Activated T-cell treated with anti-CD3 and anti-CD28 coated beads, Interleukin-2, amount 50 U/mL, for 4 hours (primary cell): ENCODE measurements at places on chromosomes 5 and 9.

DNA sequence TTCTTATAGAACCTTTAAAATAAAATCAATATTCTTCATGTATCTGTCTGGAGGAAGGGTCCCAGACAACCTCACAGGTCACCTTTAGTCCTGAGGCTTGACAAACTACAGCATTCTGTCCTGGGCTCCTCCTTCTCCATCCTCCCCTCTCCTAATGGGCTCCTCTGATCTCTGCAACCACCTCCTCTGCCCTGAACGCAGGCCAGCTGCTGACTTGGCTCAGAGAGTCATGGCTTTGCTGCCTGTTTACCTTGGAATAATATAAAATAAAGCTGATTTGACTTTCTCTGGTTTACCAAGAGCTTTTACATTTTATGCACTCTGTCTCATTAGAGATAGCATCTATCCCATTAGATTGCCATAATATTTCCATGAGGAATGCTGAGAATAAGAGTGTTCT lies 159.4 kb downstream of the SEMA6A start:
- DNase-seq, result no peak

DNA sequence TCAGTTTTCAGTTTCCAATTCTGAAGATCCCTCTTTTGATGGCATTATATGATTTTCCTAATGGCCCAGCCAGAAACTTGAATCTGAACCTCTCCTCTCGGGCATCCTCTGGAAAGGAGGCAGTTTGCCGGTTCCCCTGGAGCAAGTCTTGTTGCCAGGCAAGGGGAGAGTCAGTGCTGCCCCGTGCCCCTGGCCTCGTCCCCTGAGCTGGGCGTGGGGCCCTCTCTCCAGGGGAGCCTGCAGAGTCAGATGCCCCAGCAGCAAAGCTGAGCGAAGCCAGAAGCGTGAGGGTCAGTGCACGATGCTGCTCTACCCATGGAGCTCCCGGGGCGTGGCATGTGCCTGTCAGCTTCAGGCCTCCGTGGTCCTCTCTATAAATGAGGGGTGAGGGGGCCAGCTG lies 14.0 kb downstream of the OLFM1 start:
- no peak for DNase-seq

- no peak for DNase-seq
Measured at GRCh38 chr9:16246785-16247184, 623.7 kb downstream of the BNC2 start.

DNA sequence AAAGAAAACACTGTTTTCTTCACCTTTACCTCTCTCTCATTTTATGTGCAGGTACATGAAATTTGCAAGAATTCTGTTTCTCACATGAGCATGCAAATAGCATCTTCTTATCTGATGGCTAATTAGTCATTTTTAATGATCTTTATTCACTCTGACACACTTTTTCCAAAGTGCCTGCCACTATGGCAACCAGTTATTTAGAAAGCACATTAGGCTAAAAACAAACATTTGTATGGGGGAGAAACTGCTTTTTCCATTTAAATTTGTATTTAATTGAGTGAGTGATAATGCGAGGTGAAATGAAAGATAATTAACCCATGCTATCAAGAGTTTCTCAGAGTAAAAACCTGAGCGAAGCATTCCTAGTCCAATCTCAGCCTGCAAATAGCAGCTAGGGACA lies 365.0 kb downstream of the MAT2B start:
- no peak for DNase-seq

DNA sequence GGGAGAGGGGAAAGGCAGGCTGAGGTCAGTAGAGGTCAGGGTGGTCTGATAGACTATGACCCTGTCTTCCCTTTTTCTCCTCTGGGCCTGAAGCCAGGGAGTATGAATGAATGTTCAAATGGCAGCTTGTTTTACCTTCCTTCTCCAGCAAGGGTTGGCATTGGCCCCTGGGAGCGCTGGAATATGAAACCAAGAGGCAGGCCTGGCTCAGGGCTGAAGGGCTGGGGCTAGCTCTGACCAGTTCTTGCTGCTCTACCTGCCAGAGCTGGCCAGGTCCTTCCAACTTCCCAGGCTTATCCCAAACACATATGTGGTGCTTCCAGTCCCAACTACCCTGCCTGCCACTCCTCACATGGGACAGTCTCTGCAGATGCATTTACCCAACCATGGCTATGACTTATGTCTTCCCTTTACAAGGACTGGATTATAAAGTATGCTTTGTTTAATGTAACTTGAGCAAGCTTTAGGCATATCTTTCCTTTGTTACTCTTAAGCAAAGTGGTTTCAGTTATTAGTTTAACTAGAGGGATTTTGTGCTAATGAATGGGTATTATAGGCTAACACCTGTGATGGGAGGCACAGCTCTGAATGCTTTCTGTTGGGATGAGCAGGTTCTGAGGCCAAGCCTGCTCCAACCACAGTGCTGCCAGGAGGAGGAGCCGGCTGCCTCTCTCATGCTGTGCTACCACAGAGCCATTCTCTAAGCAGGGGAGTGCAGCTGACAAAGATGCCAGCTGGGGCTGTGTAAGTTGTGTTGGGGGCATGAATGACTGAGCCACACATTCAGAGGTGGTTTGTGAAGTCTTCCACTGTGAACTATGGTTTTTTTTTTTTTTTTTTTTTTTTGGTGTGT lies 6.1 kb downstream of the CCNI2 start:
- DNase-seq, result no peak

- no peak for DNase-seq
Measured at GRCh38 chr5:156920861-156921431, 42.1 kb downstream of the TIMD4 start.

GRCh38 chr5:67170767-67171166 lies 25.8 kb downstream of the CD180 start:
- DNase-seq, result no peak

GRCh38 chr5:168513861-168514428 lies 15.2 kb upstream of the FBLL1 start:
- DNase-seq, result no peak

DNA sequence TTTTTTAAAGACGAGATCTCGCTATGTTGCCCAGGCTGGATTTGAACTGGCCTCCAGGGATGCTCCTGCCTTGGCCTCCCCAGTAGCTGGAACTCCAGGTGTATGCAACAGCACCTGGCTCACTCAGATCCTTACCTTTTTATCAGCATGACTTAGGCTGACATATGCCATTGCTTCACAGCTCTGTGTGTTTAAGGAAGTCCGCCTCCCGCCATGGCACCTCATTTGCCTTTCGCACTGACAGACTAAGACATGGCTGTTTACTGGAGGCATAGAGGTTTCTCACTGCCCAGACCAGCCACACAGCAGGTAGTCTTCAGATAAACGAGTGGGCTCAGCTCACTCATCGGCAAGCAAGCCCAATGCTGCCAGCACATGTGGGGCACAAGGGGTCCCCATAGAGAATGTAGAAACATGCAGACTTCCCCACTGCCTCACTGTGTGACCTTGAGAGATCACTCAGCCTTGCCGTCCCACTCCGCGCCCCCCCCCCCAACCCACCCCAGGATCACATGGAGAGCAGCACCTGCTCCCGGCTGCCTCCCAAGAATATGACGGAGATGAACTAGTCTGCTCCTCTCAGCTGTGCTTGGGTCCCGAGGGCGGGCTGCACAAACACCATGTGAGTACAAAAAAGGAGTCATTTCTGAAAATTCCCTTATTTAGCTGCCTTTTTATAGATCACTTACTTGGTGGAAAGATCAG lies 62.8 kb downstream of the DCP2 start:
- no peak for DNase-seq

DNA sequence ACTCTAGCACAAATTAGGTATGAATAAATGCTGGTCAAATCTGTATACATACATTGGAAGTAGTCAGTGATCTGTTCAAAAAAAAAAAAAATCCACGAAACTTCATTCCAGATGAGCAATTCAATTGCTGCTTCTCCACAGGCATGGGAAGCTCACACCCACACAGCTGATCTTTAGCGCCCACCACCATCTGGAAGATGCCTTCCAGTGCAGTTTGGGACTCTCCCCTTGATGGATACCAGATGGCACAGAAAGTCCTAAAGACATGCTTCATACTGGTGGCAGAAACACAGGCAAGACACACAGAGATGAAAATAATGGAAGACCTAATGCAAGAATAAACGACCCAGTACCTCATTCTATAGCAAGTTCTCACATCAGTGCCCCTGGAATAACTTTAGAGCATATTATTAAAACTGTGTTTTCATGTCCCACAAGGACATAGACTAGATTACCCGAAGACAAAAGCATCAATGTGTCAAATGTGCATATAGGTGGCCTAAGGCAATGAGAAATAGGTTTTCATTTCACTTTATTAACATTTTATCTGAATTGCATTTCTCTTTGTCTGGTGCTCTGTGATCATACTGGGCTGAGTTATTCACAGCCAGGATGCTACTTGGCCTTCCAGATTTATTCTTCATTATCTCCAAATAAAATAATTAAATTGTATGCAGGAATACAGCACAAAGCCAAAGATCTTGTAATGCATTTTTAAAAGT lies 135.4 kb upstream of the TAS2R1 start:
- no peak for DNase-seq

GRCh38 chr5:89397096-89397495 lies 514.1 kb upstream of the MEF2C start:
- DNase-seq, result no peak

DNA sequence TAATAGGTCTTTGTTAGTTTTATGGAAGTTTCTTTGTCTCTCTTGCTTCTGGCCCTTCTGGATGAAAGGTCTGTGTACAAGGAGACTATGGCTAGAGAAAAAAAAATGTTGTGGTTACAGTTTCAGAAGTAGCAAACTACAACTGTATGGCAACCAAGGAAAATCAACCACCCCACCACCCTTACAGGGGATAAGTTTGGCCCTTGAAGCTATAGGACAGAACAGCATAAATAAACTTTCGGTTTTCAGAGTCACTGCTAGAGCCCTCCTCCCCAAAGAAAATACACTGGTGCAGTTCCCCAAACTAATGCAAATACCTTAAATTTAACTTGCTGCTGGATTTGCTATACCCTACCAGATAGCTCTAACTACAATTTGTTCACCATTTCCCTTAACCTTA lies 1216.7 kb downstream of the EFNA5 start:
- DNase-seq, result no peak

GRCh38 chr5:79756076-79756475 lies 66.4 kb downstream of the CMYA5 start:
- no peak for DNase-seq

DNA sequence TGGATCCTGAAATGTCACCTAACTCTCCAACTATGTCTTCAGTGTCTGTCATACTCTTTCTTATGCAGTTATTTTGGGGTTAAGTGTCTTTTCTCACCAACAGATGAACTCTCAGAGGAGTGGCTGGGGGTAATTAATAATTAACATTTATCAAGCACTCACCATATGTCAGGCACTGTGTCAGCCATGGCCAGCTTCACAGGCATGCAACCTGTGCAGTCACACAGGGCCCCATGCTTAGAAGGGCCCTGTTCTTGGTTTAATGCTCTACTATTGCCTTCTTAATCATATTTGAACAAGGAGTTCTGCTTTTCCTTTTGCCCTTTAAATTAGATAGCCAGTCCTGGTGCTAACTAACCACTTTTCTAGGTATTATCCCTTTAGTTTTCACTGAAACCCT lies 3.4 kb upstream of the GRPEL2 start:
- no peak for DNase-seq

GRCh38 chr9:25241421-25241820 lies 436.8 kb downstream of the TUSC1 start:
- DNase-seq, result no peak

DNA sequence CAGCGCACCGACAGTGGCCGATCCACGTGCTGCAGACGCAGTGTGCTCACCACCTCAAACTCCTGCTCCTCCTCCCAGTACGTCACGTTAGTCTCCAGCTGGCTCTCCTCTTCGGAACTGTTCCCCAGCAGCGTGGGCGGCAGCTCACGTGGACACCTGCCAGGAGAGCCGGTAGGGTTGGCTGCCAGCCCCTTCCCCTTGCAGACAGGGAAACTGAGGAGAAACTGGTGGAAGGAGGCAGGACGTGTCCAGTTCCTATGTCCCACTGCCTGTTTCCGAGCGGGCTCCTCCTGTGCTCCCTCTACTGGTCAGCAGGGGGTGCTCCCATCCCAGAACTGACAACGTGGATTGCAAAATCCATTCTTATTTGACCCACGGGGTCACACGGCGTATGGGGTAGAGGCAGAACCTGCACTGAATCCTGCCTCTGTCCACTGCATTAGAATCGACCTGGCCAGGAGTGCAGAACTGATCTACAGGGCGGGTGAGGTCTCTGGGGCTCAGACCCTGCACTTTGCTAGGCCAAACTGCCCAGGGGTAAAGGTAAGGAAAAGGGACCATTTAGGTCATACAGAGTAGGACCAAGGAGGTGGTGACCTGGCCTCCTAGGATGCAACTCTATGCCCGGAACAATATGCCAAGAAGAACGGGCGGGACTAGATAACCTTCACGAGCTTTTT lies 25.7 kb downstream of the PDGFRB start:
- DNase-seq, result peak; percentile 12

- no peak for DNase-seq
Measured at GRCh38 chr9:111069183-111069582, 30.9 kb upstream of the LPAR1 start.

DNA sequence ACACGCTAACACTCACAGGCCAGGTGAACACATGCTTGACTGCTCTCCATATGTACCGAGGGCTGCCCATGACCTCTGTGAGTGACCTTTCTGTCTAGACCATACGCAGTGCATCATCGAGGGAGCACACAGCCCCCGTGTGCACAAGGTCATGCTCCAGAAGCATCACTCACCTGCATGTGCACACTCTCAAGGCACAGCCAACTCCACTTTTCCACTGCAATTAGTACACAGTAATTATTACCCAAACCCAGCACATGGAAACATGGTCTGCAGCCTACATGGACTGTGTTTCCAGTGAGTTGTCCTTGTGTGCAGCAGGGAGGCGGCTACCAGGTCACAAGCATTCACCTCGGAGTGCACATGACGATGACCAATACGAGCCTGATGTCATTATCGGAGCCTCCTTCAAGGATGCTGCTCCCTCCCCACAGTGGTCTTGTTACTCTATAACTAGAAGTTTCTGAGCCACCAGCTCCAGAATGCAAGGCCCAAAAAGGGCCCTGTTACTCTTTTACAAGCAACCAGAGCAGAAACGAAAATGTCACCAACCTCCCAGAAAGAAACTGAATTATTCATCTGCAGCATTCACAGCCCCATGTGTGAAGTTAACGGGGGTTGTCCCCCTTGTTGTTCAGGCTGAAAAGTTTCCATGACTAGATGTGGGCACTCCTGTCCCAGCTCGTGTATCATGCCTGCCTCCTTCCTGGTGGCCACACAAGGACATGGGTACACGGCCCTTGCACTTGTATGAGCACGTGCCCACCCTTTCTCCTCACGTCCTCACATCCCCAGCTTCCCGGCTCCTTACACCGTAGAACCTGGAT lies 31.2 kb downstream of the SEMA4D start:
- peak; percentile 41 for DNase-seq

- no peak for DNase-seq
Measured at GRCh38 chr9:123251741-123252140, 16.6 kb downstream of the STRBP start.
